CD4-positive, alpha-beta memory T cell (primary cell): ENCODE measurements at places on chromosomes 5 and 9.

- no peak for DNase-seq
These were observed 285.8 kb upstream of the PCSK5 start for GRCh38 chr9:75604661-75605060.

DNA sequence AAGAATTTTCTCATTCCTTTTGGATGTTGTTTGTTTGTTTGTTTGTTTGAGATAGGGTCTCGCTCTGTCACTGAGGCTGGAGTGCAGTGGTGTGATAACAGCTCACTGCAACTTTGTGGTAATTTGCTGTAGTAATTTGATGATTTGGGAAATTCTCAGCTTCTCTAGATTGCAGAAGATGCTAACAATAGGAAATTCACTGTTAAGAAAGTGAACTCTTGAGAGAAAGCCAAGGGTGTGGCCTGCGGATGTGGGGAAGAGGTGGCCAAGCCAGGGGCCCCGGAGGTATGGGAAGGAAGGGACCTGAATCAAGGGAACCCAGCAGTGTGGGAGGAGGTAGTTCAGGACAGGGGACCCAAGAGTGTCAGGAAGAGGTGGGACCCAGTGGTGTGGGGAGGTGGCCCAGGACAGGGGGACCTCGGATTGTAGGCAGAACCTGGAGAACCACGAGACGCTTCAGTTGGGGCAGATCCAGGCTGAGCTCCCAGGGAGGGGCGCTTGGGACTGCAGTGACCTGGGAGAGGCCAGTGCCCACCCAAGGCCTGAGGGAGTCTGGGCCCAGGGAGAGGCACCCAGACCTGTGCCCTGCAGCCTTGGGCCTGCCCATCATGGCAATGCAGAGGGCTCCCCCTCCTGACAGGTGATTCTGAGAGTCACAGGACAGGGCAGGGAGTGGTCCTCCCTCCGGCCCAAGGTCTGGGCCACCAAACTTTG lies 5.6 kb upstream of the LCN2 start:
- DNase-seq: no peak

DNA sequence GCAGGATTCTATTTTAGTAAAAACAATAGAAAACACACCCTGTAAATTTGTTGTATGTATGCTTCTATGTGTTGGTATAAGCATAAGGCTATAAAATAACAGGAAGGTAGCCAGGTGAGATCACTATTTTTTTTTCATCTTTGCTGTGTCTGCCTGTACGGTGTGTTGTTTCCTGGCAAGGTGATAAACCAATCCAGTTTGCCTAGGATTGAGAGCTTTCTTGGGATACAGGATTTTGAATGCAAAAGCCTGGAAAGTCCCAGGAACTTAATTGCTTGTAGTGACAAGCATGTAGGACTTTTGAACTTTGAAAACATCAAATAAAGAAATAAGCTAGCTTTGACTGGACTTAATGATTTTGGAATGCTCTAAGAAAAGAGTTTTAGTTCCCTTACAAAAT lies 83.3 kb upstream of the RORB start:
- no peak for DNase-seq

- no peak for DNase-seq
These were observed 1296.8 kb upstream of the CDH6 start for GRCh38 chr5:29896646-29897045.

- no peak for DNase-seq
These were observed 51.4 kb downstream of the RNF130 start for GRCh38 chr5:180020176-180020575.

DNA sequence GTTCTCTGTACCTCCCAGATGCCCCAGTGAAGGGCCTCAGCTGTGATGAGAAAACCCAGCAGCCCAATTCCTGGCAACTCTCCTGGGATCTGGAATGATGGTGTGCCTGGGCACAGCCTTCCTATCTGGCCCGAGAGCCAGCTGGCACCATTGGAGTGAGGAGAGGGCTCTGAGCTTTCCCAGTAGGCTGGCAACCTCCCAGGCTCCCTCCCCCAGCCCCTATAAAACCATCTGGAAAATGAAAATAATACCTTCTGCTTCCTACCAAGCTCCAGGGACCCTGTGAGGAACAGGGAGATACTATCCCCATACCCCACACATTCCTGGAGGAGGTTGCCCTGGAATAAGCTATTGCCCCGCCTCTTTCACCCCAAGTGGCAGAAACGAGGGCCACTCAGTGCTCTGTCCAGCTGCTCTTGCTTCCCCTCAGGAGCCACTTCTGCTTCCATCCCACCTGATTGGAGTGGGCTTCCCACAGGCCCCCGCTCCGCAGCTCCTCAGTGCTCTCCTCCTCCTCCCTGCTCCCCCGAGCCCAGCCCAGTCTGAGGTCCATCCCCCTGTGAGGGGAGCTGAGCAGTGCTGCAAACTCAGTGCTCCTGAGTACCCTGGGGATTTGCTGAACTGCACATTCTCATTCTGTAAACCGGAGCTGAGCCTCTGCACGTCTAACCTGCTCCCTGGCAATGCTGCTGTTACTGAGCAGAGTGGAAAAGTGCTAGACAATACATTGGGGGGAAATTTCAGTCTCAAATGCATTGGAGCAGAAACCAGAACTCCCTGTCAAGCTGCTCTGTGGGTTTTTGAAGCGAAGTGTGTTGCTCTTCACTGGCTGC lies 74.7 kb downstream of the THBS4 start:
- DNase-seq: no peak

- DNase-seq: no peak
These were observed 2.1 kb downstream of the PRRC1 start for GRCh38 chr5:127519527-127519926.

GRCh38 chr5:74889523-74890105 lies 23.4 kb upstream of the FAM169A start:
- no peak for DNase-seq

DNA sequence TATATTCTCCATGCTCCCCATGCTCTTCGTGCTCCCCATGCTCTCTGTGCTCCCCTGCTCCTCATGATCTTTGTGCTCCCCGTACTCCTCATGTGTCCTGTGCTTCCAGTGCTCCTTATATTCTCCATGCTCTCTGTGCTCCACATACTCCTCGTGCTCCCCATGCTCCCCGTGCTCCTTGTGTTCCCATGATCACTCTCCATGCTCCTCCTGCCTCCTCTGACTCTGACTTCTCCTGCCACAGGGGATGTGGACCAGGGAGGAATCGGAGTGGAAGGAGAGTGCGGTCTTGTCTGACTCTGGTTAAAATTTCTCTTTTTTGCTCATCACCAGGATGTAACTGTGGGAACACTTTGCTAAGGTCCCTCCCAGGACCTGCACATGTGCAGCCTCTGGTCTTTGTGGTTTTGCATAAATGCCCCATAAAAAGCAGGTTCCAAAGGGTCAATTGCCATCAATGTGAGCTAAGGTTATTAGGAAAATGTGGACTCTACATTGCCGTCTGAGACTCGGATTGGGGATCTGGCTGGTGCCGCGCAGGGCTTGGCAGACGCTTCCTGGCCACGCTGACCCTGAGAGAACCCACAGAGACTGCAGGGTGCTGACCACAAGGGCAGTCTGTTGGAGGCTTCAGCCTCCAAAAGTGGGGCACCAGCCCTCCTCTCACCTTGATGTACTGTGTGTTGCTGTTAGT lies 52.5 kb downstream of the TRIP13 start:
- DNase-seq: no peak

DNA sequence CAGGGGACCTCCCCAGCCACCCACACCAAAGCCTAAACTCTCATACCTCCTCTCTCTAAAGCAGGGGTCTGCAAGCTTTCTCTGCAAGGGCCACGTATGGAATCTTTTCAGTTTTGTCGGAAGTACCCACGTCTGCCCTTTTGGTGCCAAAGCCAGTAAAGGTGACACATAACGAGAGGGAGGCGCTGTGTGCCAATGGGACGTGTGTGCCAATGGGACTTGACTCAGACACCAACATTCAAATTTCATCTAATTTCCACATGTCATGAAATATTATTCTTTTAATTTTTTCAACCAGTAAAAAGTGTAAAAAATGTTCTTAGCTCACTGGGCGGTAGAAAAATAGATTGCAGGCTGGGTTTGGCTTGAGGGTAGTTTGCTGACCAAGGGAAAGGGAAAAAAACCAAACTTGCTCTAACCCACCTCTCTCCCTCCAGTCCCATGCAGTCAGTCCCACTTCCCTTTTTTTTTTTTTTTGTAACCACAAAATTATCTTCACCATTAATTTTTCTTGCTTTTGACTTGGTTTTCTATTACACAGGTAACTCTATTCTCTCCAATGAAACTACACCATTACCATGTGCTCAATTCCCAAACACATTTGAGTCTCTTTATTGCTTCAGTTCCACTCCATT lies 25.5 kb downstream of the OR2V1 start:
- DNase-seq: no peak

DNA sequence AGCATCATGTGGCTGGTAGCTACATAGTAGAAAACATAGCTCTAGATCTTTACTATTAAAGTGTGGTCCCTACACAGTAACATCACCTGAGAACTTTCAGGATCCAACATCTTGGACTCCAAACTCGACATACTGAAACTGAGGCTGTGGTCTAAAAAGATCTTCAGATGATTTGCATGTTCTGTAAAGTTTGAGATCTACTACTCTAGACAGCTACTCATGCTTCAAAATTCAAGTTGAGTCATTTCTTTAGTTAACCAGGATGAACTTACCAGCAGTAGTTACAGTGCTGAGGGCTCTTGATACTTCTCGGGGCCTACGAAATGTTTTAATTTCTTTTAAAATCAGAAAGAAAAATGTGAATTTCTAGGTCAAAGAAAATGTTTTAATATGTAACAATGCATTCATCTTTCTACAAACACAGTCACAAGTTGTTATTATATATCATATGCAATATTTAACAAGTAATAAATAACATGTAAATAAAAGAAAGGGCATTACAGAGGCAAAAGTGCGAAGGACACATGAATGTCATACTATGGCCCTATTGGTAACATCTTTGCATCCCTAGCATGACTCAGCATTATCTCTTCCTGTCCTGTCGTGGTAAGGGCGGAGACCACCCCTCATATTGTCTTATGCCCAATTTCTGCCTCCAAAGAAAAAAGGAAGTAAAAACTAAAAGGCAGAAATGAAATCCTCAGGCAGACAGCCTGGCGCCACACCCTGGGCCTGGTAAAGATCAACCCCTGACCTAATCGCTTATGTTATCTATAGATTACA lies 563.9 kb upstream of the TLE4 start:
- DNase-seq: no peak

GRCh38 chr5:36659411-36659810 lies 53.0 kb downstream of the SLC1A3 start:
- DNase-seq: no peak

- DNase-seq: no peak
These were observed 160.1 kb upstream of the CDKN2B start for GRCh38 chr9:22169243-22169642.

DNA sequence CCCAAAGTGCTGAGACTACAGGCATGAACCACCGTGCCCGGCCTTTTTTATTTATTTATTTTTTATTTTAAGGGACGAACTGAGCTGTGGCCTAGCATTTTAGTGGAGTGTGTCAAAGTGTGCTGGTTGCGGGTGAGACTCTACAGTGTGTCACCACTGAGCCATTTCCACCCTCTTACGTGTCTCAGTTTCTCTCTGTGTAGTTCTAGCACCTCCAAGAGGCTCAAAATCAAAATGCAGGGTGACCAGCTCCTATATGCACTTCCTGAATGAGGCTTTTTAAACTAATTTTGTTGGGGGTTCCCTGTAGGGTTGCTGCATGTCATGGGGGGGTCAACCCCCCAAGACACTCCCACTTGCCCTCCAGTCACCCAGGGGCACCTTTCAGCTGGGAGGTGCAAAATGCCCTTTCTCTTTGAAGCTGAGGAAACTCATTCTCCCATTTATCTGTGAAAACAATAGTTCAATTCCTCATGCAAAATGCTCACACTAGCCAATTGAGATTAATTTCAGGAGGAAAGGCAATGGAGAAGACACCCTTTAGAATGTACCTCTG lies 69.3 kb downstream of the COL15A1 start:
- DNase-seq: no peak

DNA sequence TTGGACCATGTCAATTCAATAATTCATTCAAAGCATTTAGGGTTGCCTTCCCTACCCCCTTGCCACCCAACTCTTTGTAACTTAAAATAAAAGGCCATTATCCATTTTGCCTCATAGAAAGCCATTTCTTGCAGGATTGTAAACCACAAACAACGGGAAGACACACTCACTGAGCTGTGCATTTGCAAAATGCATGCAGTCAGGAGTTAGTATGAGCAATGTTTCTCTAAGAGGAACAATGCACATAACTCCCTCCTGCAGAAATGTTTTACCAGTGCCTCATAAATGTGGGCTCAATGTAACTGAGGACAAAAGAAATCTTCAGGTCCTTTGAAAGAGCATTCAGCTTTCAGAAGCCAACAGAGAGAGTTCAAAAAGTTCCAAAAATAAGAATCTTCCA lies 98.5 kb upstream of the ABCA1 start:
- no peak for DNase-seq

- DNase-seq: no peak
These were observed 60.2 kb upstream of the SLC25A51 start for GRCh38 chr9:37963936-37964739.

DNA sequence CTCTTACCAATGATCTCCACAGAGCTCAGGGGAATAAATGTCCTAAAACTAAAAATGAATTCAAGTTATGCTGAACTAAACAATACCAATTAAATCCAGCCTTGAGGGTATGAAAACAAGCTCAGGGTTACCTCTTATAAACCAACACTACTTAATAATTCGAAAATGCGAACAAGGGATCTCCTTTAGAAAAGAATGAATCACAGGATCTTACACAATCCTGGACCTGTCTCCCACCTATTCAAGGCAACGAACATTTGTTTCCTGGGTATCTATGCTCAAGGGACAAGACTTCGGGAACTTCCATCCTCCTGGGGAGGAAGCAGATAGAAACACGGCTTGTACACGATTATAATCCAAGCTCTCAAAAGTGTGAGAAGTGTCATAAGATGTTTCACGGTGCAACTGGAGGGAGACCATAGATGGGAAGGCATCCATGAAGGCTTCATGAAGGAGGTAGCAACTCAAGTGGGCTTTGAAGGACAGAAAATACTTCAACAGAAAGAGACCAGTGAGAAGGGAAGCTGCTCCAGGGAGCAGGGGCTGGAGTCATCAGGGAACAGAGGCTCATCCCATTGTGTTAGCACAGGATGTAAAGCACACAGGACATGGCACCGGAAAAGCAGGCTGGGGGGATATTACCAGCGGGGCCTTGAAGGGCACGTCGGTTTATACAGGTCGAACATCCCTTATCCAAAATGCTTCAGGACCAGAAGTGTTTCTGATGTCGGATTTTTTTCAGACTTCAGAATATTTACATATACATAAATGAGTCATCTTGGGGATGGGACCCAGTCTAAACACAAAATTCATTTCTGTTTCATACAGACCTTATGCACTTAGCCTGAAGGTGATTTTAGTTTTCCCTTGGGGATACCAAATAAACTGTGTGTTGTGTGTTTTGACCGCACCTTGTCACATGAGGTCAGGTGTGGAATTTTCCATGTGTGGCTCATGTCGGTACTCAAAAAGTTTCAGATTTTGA lies 87.4 kb downstream of the TLE1 start:
- no peak for DNase-seq

DNA sequence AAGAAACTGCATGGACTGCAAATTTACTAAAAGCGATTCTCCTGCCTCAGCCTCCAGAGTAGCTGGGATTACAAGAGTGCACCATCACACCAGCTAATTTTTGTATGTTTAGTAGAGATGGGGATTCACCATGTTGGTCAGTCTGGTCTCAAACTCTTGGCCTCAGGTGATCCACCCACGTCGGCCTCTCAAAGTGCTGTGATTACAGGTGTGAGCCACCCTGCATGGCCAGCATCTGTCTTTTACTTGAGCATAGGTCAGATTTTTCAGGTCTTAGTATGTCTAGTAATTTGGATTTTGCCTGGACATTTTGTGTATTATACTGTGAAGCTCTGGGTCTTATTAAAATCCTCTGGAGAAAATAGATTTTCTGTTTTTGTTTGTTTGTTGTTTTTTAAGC lies 277.8 kb upstream of the VLDLR start:
- DNase-seq: no peak

- DNase-seq: no peak
These were observed 69.8 kb upstream of the RNU6ATAC start for GRCh38 chr9:134234001-134234660.
